ENCODE measurements at places on chromosomes 16 and 17.

GRCh38 chr17:72308744-72309385 lies 188.0 kb downstream of the SOX9 start:
- no peak for DNase-seq

GRCh38 chr17:62754631-62755030 lies 53.5 kb downstream of the MARCHF10 start:
- no peak for DNase-seq

GRCh38 chr16:678209-678857 lies 1.9 kb upstream of the STUB1 start:
- no peak for DNase-seq

DNA sequence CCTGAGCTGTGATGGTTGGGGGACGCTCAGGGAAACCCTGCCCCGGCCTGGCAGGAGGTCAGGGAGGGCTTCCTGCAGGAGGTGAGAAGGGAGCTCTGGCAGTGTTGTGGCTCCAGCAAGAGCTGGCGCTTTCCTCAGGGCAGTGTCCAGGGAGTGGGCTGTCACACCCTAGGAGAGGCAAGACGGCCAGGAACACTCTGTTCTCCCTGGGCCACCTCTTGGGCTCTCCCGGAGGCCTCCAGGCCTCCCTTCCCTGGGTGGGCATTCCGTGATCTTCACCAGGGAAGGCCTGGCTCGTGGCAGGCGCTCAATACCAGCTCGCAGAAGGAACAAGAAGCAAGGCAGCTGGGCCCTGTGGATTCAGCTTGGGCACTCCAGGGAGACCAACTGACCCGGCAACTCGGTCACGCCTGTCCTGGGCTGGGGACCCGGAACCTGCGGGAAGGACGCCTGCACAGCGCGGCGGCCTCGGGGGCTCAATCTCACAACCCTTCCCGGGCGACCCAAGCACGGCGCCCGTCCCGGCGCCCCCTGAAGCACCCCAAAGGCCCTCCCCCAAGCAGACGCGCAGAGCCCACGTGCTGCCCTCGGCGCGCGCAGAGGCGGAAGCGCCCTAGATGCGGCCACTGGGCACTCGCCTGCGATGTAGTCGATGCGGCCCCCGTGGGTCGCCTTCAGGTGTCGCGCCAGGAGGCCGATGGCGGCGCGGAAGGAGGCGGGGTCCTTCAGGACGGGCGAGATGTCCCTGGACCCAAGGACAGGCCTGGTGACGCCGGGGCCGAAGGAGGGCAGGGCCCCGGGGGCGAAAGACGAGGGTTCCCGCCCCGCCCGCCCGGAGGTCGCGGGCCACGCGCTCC lies 588 bp downstream of the APRT start:
- peak; percentile 81 for DNase-seq

- no peak for DNase-seq
These were observed 248.6 kb downstream of the FTO start for GRCh38 chr16:53952215-53953208.

DNA sequence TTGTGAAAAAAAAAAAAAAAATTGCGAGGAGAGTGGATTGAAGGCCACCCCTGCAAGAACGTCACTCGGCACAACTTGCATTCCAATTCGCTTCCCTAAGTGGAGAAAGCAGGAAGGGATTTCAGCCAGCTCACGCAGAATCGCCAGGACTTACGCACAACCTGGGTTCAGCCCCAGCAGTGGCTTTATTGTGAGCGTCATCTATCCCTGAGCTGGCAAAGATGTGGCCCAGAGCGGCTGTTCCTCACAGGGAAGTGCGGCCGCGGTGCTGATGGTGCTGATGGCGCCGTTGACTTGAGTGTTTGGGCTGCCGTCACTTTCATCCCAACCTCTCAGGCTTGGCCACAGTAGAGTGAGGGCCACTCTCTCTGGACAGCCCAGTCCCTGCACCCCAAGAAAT lies 197.6 kb downstream of the NTN1 start:
- no peak for DNase-seq

- DNase-seq = no peak
These were observed 2.5 kb upstream of the AIPL1 start for GRCh38 chr17:6437466-6437865.

GRCh38 chr16:85614338-85615013 lies 1.4 kb downstream of the GSE1 start:
- DNase-seq = no peak

DNA sequence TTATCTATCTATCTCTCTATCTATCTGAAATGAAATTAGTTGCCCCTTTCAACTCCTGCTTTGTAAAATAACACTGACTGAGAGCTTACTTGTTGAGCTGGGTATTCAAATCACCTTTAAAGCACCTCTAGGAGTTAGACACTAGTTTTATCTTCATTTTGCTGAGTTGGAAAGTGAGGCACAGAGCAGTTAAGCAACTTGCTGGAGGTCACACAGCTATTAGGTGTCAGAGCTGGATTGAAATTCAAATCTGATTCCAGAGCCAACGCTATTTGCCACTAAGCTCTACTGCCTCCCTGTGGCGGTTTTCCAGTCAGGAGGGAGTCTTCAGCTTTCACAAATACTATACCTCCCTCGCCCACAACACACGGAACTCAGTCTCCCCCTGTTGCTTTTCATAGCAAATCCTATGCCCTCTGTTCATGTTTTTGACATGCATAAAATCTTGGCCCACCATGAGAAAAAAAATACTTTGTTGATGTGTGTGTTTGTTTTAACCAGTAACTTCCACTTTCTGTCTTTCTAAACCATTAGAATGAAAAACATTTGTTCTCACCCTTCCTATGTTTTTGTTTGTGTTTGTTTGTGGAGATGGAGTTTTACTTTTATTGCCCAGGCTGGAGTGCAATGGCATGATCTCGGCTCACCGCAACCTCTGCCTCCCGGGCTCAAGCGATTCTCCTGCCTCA lies 74.8 kb upstream of the SMURF2 start:
- DNase-seq = no peak

GRCh38 chr17:73555199-73555960 lies 88.9 kb downstream of the SDK2 start:
- DNase-seq = no peak

DNA sequence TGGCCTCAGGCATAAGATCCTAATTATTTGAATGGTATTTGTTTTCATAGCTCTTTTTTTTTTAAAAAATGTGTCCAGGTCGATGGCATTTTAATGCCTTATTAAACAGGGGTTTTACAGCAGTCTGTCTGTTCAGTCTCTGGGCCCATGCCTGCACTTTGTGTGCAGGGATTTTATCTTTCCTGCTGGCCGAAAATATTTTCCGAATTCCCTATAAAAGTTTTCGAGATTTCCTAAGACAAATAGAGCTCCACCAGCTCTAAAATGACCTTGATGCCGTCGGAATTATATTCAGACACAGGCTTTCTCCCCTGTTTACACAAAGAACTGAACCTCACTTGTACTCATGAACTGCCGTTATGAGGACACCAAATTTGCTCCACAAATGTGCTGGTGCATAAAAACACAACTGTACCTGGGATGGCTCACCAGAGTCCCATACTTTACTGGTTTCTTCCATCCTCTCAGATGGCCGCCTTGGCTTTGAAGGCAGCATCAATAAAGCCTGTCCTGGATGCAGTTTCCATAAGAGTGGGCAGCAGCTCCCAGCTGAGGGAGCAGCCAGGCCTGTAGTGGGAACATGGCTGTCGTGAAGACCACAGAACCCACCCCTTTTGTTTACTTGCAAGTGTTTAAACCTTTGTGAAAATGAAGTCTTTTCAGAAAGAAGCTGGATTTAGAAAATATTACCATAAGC lies 44.9 kb downstream of the TBX4 start:
- no peak for DNase-seq

- DNase-seq = no peak
These were observed 491 bp downstream of the POLR2C start for GRCh38 chr16:57462978-57463362.

GRCh38 chr16:11202260-11203091 lies 53.5 kb downstream of the SOCS1 start:
- DNase-seq = no peak

DNA sequence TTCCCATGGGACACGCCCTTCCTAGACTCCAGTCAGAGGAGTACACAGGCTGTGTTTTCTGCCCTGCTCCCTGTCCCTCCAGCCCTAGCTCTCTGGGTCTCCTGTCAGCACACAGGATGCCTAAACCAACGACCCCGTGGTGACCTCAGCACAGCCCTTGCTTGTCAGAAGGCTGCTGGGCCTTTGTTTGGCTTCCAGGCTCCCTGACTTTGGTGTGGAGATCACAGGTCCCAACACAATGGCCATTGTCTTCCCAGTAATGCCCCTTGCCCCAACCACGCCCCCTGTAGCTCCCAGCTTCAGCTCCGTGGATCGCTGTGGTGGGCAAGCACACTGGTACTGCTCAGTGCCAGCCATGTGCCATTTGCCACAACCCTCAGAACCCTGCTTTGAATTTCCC lies 15.0 kb downstream of the HNF1B start:
- no peak for DNase-seq

GRCh38 chr17:50977487-50978159 lies 111.5 kb upstream of the TOB1 start:
- DNase-seq = no peak

DNA sequence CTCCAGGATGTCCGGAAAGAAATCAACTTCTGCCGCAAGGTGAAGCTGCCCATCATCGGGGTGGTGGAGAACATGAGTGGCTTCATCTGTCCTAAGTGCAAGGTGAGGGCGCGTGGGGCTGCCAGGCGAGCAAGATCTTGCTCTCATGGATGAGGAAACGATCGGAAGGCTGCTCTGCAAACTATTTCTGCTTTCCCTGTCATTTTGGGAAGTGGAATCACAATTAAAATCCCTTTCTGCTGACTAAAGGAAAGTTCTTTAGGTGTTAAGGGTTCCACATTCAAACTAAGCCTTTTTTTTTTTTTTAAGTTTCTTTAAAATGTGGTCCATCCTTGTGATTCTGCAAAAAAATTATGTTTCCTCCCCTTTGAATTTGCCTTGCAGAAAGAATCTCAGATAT lies 17.7 kb downstream of the NUBP1 start:
- no peak for DNase-seq

DNA sequence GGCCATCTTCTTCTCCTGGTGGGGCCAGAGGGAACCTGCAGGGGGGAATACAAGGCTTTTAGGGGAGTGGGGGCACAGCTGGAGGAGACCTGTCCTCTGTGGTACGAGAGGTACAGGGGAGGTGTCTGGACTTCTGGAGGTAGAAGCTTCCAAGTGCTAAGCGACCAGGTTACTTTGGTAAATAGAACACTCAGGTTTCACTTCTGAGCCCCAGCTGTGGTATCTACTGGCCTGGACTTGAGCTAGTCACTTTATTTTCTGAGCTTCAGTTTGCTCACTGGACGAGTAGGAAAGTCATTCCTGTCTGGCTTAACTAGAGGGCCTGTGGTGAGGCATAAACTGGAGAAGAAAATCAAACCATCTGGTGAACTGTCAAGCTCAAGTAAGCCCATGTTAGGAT lies at the start of gene HEATR9:
TSS of gene HEATR9 (minus strand) at position 155 of the 400 bp plus-strand sequence. CDS start at position 6, 149 bp downstream.
- no peak for DNase-seq

DNA sequence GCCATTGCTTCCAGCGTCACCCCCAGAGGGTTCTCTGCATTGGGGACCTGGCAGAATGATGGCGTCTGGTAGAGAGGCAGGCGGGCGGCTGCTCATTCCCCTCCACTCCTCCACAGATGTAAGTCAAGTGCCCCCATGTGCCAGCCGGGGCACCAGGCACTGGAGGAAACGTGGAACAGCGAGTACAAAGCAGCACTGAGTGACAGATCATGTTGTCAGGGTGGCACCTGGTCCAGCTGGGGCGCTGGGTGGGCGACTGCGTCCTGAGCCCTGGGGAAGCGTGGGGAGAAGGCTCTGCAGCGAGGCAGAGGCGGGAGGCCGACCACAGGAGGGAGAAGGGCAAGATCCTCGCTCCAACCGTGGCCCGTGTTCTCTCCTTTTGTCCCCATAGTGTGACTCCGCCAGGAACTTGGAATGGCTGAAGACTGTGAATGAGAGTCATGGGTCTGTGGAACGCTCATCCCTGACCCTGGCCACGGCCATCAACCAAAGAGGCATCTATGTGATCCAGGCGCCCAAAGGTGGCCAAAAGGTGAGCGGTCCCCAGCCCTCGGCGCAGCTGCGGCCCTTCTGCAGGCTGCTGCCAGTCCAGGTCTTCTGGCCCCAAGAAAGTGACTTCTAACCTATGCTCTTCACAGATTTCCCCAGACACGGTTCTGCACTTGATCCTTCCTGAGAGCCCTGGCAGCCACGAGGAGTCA lies 76.7 kb downstream of the RNF213 start:
- DNase-seq = no peak

DNA sequence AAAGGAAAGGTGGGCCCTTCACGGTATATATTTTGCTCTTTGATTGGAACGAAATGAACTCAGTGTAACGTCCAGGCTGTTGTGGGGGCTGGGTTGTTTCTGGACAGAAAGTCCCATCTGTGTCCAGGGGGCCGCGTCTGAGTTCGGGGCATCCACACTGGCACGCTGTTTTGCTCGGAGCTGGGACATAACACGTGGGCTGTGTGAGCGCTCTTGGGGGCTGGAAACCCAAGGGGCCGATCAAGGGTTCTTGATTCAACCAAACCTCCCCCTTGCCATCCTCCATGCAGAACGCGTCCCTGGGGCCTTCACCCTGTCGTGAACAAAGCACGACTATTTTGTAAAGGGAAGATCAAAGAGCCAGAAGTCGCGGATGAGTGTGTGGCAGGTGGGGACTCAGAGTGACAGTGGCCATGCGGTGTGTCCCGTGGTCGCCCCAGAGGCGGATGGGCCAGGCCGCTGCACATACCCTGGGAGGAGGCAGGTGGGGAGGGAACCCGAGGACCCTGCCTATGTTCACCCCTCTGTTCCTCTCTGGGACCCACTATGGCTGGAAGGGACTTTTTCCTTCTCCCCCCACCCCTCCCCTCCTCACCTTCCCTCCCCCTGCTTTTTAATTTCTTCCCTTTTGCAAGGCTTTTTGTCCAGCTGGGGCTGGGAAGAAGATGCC lies 387.2 kb downstream of the SEC14L1 start:
- DNase-seq = peak; percentile 36

DNA sequence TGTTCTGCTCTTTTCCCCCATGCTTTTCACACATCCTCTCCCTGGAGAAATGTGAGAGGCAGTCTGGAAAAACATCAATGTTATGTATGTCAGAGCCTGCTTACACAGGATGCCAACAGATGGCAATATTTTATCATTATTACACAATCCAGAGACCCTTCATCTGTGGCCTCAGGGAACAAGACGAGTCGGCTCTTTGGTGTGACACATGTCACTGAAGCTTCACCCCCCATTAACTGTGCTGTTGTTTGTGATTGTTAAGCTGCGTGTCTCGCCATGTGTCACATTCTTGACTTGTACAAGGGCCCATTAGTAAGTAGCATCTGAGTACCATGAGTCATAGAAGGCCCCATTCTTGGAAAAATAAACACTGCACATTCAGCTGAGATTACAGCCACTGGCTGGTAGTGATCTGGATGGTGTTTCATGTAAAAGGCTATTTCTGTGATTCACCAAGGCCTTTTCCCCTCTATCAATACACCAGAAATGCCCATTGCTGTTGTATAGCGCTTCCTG lies 682.1 kb upstream of the SOX9 start:
- DNase-seq = no peak
